Cortex of kidney (tissue), 1 donor: ENCODE measurements at places on chromosomes 4 and X.

DNA sequence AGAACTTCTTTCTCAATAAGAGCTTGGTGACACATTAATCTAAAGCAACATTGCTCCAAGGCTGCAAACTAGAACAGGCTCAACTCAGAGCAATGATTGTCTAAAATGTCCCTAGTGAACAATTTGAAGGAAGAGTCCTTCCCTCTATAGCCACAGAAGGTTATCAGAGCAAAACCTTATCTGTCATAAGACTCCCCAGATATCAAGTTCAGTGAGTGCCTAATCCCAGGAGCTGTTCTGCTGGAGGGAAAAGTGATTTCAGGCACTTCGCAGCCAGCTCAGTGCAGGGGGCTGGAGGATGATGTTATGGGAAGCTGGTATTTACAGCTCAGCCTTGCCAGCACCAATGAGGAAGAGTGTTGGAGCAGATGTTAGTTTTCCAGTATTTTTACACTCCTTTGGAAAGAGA is 497.5 kb downstream of the INPP4B start:
- no peak for DNase-seq

GRCh38 chr4:17232566-17233253 is 279.2 kb downstream of the QDPR start:
- DNase-seq, result no peak

DNA sequence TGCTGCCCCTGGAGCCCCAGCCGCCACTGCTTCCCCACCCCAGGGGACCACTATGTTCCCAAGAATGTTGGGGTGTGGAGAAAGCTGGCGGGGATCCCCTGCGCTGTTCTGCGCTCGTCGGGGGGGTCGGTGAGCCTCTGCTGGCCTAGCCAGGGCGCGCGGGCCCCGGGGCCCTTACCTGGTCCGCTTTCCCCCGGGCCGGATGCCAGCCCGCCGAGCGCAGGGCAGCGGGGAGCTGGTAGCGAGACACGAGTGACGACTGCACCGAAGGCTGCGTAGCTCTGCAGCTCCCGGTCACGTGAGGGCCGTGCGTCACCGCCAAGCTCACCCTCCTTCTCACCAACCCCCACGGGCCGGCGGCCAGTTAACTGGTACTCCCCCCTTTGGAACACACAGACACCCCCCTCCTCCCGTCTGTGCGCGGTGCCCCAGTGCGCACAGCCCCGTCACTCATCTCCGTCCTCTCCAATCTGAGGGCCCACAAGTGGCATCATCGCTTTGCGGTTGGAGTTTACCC is at the start of gene BEX1:
Gene BEX1 (minus strand): TSS at position 254 of the 517 bp plus-strand sequence. CDS start 897 bp downstream, outside the sequence.
- no peak for DNase-seq

DNA sequence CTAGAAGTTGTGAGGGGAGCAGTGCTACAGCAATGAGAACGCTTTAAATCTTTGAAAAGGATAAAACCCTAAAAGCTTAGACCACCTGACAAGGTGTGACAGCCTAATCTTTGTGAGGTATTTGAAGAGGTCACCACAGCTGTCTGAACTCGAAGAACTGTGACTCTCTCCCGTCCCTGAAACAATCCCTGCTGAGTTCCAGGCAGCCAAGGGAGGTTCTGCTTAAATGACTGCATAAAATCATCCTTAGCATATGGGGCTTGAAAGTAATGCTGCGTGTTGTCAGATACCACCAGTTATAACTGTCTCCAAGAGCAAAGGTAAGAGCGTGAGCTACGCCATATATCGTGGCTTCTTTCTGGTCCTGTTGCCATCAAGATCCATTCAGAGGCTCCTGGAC is 696.3 kb downstream of the PCDH7 start:
- DNase-seq, result no peak

DNA sequence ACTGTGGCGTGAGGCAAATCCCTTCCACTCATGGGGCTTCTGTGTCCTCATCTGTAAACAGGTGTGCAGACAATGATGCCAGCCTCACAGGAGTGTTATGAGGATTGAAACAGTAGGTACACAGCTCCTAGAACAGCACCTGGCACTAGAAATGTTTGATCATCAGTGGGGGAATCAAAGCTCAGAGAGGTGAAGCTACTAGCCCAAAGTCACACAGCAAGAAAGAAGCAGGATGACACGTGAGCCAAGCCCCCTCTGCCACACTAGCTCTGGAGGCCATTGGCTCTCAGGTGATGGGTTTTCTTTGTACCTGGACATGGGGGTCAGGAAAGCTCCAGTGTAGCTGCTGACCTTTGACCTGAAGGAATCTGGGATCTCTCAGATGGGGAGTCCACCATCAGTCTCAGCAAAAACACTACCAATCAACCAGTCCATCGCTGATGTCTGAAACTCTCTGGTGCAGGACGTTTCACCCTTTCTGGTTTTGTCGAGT is 13.4 kb upstream of the SLC2A9 start:
- no peak for DNase-seq

DNA sequence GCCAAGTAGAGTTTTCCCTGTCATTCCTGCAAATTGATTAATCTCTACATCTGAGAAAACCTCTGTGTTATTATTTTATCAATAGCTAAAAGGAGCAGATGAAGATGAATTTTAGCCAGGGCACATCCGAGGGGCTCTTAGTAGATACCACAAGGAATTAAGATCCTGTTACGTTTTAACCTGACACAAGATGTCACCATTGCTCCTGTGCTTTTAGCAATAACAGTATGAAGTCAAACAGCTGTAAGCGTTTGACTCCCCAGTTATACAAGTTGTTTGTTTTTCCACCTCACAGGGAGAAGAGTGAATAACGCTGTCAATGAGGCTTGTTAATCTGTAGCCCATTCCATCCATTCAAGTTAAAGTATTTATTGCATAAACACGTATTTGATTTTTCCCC is 76.0 kb upstream of the AP1S2 start:
- no peak for DNase-seq

DNA sequence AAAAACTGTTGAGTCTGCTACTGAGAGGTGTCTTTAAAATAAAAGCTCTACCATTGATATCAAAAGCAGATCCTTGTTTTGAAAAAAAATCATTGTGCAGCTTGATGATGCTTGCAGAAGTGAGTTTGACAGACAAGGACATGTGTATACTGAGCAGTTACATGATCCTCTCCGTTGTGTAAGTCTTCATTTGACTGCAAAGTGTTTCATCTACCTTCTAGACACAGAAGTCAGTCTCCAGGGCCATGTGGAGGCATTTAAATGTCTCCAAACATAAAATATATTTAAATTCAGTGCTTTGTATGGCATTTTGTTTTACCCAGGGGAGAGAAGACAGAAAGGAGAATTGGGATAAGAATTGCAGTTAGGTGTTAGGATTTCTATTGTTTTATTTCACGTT is 107.8 kb upstream of the MYOZ2 start:
- DNase-seq, result no peak

DNA sequence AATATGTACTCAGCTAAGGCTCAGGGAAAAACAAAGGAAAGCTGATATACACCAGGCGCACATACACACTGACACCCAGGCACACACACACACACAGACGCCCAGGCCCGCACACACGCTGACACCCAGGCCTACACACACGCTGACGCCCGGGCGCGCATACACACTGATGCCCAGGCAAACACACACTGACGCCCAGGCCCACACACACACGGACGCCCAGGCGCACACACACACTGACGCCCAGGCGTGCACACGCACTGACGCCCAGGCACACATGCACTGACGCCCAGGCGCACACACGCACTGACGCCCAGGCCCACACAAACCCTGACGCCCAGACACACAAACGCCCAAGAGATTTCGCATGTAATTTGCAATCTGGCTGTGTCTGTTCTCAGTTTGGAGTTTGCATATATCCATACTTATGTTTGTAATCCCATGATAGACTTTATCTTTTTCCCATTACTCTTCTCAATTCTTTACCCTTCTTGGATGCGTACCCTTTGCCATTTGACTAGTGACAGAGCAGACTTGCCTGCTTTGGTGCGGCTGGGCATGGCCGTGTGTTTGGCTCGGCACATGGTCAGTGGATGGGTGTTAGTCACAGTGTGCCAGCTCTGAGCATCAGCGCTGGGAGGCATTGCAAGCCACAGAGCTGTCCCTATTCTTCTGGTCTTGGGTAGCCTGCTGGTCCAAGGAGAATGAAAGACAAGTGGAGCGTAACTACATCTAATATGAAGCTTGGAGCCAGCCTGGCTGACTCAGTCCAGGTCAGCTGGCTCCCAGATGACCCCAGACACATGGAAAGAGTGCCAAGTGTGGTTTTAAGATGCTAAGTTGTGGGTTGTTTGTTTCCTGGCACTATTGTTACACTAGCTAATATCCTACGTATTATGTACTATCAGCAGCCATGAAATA is 632.4 kb upstream of the ZFP42 start:
- no peak for DNase-seq

- no peak for DNase-seq
These were observed 41.9 kb upstream of the PRDM8 start for GRCh38 chr4:80155316-80155982.
